Ascending aorta (tissue), 2 donors: ENCODE measurements at places on chromosomes 7 and 10. TPM values are rescaled to one million over a fixed set of nuclear protein-coding genes. Genes with fewer than 3 reads are reported as not detected.

- DNase-seq: no peak
These were observed 27.3 kb upstream of the CABCOCO1 start for GRCh38 chr10:61635471-61635870.

Gene MAGI2
- total RNA-seq: 4.0 TPM

DNA sequence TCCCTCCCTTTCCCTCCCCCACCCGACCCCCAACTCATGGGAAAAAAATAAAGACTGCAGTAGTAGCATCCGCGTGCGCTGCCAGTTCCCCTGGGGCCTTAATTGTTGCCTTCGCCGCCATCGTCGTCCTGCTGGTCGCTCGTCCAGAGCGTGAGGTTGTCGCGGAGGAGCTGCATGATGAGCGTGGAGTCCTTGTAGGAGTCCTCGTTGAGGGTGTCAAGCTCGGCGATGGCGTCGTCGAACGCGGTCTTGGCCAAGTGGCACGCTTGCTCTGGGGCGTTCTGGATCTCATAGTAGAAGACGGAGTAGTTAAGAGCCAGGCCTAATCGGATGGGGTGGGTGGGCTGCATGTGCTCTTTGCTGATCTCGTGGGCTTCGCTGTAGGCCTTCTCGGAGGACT is 27.0 kb downstream of the HSPB1 start:
- DNase-seq: no peak

Gene NDUFB8
- total RNA-seq: 71.1 TPM

DNA sequence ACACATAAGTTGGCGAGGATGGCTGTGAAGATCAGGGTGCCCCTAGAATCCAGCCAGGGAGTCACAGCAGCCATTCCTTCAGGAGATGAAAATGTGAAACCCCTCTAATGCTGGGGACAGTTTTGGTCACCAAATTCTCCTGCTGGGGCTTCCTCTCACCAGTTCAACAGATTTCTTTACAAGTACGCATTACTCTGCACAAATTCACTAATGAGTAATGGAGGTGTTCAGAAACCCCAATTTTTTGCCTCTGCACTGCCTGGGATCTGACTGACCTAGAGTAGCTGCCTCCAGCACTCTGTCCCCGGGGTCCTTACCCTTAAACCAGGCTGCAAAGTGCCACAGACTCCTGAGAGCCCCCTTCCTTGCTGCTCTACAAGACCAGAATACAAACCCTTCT is 16.1 kb downstream of the TRPV5 start:
- no peak for DNase-seq
